Adipocyte (in vitro differentiated cells): ENCODE measurements at places on chromosomes 2 and 18.

DNA sequence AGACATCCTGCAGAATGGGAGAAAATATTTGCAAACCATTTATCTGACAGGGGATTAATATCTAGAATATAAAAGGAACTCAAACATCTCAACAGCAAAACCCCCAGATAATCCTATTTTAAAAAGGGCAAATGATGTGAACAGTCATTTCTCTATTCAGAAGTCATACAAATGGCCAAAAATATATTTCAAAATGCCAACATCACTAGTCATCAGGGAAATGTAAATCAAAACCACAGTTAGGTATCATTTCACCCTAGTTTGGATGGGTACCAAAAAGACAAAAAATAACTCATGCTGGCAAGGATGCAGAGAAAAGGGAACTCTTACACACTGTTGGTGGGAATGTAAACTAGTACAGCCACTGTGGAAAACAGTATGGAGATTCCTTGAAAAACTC is 70.0 kb downstream of the TBR1 start:
- no peak for DNase-seq

DNA sequence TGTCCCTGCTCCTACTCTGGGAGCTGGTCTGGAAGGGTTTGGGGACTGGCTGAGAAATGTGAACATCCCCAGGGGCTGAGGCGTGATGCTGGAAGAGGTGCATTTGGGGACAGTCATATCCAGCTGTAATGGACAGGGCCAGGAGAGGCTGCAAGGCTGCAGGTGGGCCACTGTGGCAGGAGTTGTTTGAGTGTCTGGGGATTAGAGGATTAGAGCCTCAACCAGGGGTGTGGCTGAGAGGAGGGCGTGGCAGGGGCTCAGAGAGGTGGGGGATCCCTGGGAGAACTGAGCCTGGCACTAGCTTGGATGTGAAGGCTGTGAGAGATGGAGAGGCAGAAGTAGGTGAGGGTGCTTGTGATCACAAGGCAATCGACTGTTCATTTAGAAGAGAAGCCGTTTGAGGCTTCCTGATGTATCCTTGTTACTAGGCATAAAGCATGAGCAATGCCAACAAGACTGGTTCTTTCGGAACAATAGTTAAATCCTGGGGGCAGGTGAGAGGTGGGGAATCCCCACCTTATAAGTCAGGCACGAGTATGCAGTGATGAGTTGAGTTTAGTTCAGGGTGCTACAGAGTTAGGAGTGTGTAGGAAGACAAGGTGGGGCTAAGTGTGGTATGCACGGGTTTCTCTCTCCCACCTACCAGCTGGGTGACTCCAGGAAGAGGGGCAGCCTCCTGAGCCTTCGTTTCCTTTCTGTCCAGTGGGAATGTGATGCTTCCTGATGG is 31.9 kb downstream of the SH3RF3 start:
- DNase-seq = no peak

DNA sequence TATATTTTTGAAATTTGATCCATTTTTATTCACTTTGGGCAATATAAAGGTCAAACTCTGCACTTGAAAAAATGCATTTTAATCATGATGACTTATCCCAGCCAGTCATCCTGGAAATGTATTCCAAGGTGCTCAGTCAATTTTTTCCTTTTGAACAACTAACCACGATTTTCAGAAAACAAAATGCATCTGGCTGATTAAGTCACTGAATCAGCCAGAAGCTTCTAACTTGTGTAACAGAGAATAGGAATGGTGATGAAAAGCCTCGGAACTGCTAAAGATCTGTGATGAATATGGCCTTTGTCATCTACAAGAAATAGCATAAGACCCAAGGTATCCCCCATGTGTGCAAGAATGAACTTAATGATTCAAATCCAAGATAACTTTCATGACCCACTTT is 572.7 kb downstream of the EPHA4 start:
- peak; percentile 7 for DNase-seq

- no peak for DNase-seq
Measured at GRCh38 chr2:239279508-239280295, 121.1 kb downstream of the HDAC4 start.
